ENCODE measurements at places on chromosomes 11 and 22.

DNA sequence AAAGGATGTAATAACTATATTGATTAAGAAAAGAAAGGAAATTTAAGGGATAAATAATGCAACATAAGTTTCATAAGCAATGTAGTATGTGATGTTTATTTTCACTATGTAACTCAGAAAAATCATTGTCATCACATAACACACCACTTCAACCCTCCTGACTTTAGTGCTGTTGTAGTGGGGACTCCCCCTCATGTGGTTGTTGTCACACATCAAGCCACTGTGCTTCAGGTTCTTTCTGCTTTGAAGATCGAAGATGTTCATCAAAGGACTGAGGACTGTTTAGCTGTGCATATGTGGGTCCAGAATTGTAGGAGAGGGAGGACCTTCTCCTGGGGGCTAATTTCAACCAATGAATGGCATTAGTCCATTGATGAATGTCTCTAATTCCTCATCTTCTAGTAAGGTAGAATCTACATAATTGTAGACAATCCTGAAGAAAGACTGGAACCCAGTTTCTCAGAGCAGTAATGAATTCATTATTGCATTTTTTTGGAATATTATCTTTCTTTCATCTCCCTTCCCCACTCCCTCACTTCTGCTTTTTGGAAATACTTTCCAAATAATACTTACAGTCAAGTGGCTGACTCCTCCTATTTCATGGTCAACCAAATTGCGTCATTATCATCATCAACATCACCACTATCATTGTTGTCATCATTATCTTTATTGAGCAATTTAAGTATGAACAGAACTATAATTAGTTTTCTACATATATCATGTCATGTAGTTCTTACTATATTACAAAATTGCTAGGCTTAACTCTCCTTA is 9.8 kb upstream of the CARD16 start:
- no peak for DNase-seq

- no peak for DNase-seq
Observed at GRCh38 chr11:65791719-65792213, 4.9 kb downstream of the OVOL1 start.

DNA sequence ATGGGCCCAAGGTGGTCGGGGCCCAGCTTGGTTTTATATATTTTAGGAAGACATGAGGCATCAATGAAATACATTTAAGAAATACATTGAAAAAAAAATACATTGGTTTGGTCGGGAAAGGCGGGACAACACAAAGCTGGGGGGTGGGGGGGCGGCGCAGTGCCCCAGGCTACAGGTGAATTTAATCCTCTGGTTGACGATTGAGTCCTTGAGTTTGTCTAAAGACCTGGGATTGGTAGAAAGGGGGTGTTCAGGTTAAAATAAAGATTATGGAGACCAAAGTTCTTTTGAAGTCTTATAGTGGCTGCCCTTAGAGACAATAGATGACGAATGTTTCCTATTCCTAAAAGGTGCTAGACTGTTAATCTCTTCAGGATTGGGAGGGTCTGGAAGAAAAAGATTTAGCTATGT is 3.1 kb downstream of the IFITM1 start:
- DNase-seq, result no peak

GRCh38 chr11:115334932-115335788 is 169.1 kb downstream of the CADM1 start:
- DNase-seq, result peak; percentile 9

DNA sequence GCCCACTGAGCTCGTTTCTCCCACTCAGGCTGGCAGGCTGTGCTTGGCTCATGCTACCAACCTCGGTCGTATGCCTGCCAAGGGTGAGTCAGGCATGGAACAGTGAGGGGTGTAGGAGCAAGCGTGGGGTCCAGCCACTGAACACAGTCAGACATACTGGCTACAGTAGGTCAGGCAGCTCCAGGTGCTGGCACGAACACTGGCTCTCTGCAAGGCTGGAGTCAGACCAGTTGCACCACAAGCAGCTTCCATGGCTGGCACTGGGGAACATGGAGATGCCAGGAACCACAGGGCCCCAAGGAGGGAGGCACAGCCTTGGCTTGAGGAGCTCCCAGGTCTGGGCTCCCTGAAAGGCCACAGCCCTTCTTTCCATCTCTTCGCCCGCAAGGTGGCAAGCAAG is 410.7 kb upstream of the KIRREL3 start:
- DNase-seq, result no peak

DNA sequence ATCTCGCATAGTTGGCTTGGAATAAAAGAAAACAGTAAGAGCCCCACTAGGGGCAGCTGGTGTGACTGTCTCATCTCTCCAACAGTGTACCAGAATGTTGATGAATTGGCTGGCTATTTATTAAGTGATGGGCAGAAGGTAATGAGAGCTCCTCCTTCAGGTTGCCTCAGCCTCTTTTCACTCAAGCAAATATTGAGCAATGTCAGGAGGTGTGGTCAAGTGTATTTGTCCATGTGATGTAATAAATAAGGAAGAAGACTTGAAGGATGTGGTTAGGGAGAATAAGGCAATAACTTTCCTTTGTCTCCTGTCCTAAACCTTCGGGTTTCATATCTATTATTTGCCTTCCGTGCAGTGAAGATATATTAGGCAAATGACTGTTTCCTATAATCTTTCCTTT is at the start of gene TCN1:
Gene TCN1 (minus strand): TSS at position 91 of the 400 bp plus-strand sequence. CDS start 17 bp downstream, at position 74.
- no peak for DNase-seq

GRCh38 chr22:43388420-43388851 is 23.4 kb upstream of the MPPED1 start:
- DNase-seq, result peak; percentile 71

GRCh38 chr11:285021-285893 is 3.7 kb upstream of the PGGHG start:
- no peak for DNase-seq

GRCh38 chr22:31897842-31898805 is 46.2 kb upstream of the YWHAH start:
- no peak for DNase-seq

DNA sequence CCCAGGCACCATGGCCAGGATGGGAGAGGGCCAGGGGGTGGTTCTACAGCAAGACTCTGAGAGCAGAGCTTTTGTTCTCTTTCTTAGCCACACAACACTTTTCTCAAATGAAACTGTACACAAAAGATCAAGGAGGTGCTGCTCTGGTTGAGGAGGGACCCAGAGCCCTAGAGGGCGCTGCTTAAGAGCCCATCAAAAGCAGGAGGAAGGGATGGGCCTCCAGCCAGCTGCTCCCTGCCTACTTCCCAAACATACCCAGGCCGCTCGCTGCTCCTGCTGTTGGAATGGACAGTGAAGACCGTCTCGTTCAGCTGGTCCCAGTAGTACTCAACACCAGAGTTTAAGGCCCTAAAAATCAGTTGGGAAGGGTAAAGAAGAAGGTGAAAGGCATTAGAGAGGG is 18.4 kb upstream of the CHRM4 start:
- no peak for DNase-seq

DNA sequence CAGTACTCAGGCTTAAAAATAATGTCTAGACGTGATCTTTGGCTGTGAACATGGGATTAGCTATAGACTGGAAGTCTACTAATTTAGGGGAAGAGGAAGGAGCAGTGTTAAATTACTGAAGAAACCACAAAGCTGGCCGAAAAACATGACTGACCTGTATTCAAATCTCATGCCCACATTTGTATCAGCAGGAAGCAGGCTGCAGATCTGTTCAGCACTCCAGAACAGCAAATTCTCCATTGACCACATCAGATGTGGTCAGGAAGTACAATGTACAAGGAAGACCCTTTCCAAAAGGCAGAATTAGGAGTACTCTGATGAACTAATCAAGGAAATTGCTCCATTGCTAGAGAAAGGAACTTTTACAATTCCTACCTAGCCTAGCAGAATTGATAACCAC is 31.7 kb downstream of the DCDC1 start:
- DNase-seq, result no peak

DNA sequence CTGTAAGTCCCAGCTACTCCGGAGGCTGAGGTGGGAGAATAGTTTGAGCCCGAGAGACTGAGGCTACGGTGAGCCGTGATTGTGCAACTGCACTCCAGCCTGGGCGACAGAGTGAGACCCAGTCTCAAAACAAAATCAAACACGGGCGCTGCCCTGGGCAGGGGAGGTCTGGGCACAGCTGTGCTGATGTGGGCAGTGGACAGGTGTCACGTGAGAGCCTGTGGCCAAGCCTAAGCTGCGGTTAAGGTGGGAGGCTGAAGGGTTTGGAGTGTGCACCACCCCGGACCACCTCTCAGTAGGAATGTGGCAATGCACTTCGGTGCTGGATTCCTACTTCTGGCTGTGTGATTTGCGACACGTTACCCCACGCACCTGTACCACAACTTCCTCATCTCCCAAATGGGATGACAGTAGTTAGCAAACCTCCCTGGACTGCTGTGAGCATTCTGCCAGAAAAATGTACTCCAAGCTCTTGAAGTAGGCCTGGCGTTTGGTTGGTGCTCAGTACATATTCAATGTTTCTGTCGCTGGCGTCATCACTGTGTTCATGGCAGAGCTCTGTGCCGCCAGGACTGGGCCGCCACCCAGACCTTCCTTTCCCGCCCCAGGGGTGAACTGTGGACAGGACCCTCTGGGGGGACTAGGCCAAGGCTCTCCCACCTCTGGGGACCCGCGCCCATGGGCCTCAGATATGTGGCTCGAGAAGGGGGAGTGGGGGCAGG is 807 bp upstream of the ZNF74 start:
- DNase-seq, result no peak

DNA sequence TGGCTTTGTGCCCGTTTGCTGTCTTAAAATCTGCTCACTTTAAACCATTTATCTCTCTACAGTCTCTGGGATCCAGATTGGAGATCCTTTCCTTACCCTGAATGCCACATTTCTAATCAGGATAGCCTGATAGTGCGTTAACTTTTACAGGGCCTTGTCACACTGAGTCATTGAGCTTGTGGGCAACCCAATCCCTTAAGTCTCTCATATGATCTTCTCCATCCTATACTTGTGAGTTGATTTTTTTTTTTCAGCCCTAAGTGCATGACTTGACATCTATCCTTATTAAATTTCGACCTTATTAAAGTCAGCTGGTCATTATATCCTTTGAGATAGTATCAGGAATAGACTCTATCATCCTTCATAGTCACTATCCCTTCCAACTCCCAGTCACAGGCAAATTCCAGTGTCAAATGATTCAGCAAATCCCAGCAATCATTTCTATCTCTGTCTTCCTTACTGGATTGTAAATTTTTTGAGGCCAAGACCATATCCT is 57.7 kb downstream of the TEAD1 start:
- peak; percentile 88 for DNase-seq

DNA sequence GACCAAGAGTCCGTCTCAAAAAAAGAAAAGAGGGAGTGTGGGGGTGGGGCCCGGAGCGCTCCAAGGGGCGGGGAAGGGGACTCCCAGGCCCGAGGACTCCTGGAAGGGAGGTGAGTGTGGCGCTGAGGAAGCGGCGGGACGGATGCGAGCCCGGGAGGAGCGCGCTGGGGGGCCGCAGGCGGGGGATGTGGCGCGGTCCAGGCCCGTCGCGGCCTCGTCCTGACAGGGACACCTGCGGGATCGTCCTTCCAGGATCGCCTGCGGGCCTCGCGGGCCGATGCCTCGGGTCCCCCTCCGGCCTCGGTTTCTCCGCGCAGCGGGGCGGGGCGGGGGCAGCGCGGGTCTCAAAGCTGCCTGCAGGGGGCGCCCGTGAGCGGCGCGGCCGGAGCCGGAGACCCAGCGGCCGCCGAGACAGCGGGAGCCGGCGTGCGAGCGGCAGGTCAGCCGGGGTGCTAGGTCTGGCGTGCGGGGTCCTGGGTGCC is 3.8 kb upstream of the ADORA2A start:
- no peak for DNase-seq

GRCh38 chr11:111097191-111097590 is 148.3 kb upstream of the POU2AF2 start:
- no peak for DNase-seq

DNA sequence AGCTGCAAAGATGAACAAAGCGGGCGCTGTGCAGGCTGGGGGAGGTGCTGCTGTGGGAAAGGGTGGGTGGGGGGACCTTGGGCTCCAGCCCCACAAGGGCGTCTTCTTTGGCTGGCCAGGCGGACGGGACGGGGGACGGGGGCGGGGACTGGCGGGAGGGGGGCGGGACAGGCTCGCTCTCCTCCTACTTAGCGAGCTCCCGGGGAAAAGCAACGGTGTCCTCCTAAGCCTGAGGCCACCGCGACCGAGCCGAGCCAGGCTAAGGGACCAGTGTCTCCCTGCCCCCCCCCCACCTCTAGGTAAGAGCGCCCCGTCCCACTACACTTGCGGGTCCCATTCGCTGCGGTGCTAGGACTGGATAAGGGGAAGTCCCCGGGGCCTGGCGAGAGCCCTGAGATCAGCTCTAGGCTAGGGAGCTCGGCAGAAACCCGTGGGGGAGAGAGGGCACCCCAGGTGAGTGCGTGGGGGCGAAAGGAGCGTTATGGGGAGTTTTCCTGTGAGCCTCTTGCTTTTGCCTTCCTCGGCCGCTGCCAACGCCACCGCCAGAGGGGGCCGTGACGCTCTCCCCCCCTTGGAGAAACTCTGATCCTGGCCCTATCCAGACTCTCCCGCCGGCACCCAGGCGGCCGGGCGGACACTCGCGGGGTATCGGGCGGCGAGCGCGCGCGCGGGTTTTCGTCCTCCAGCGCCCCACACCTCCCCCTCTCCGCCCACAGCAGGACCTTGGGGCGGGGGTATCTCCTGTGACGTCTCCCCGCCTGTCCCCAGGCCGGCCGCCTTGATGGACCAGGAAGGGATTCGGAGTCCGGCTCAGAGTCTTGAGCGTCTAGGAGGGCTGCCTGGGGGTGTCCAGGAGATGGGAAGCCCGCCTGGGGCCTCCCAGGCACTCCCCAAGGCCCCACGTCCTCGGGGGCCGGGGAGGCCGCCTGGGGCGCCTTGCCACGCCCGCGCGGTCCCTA is at the start of gene PHLDB1:
Gene PHLDB1 (plus strand): TSS at position 215 of the 959 bp plus-strand sequence. CDS start 6,222 bp downstream, outside the sequence.
- DNase-seq, result peak; percentile 29

Measured in SK-N-DZ (cell line).